ENCODE measurements at places on chromosomes 12 and 14. TPM values are rescaled to one million over a fixed set of nuclear protein-coding genes. Genes with fewer than 3 reads are reported as not detected.

Gene HRK
- not detected for total RNA-seq

DNA sequence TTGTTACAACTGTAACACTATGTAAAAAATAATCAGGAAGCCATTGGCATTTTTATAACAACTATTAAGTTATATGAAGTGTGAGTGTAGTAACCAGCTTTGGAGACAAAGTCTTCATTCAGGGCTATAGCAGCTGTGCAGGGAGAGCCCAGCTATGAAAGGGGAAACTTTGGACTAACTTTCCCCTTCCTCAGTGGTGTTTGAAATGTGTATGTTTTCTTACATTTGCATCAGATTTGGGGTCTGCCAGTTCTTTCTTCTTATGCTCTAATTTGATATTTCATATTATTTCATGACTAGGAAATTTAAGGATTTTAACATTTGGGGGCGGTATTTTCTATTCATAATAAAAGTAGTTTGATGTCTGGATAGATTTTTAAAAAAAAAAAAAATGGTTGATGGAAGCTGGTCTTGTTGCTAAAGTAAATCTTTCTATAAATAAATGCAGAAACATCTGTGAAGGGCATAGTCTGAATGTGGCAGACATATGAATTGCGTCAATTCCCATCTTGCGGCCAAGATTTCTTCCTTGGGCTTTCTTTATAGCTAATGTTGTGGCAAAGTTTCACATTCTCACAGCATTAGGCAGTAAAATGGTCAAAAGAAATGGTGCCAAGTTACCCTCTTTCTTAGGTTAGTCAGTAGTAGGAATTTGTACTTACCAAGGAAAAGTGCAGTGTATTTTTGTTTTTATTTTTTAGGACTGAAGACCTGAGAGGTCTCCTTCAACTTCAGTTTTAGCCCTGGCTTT is 35.6 kb downstream of the RASSF8 start:
- DNase-seq = no peak
- H3K27ac ChIP-seq = no peak overlapping the region
- no peaks in the 10 kb centered on the region for H3K36me3 ChIP-seq
- no peaks in the 10 kb centered on the region for H3K4me1 ChIP-seq
- peaks cover 17% of the 10 kb centered on the region for H3K27me3 ChIP-seq

Gene NANOG
- total RNA-seq = not detected

DNA sequence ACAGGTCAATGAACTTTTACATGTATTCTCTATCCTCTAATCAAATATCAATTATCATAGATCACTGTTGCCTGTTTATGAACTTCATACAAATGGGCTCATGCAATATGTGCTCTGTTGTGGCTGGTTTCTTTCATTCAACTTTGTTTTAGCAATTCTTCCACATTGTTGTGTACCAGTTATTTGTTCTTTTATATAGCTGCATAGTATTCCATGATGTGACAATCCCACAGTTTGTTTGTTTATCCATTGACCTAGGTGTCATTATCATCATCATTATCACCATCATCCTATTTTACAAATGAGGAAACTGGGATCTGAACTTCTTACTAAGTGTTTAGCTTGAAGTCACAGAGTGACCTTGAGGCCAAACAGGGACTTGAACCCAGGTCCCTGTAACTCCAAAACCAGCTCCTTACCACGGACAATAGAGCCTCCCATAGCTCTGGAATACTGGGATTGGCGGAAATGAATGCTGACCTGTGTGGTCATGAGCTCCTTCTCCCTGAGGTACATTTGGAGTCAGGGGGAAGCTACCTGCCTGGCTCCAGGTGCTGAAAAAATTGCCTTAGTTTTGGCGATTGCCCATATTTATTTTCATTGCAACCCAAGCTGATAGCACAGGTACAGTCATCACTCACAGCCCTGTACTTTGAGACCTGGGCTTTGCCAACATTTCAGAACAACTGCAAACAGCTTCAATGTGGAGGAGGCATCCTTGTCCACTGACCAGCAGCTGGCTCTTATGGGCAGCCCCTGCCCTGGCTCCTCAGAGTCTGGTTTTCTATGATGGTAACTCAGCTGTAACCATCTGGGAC is 9.2 kb downstream of the ZFP36L1 start:
- H3K27ac ChIP-seq = no peak overlapping the region
- DNase-seq = no peak
- H3K4me3 ChIP-seq = no peak overlapping the region
- H3K27me3 ChIP-seq = no peaks in the 10 kb centered on the region
- H3K36me3 ChIP-seq = peaks cover 5% of the 10 kb centered on the region
- peaks cover 78% of the 10 kb centered on the region for H3K4me1 ChIP-seq

Gene CTSG
- total RNA-seq = not detected

- no peak for DNase-seq
- no peak overlapping the region for H3K4me3 ChIP-seq
- H3K27me3 ChIP-seq = peaks cover 9% of the 10 kb centered on the region
Observed at GRCh38 chr14:64968651-64969050, 3.5 kb downstream of the RAB15 start.

DNA sequence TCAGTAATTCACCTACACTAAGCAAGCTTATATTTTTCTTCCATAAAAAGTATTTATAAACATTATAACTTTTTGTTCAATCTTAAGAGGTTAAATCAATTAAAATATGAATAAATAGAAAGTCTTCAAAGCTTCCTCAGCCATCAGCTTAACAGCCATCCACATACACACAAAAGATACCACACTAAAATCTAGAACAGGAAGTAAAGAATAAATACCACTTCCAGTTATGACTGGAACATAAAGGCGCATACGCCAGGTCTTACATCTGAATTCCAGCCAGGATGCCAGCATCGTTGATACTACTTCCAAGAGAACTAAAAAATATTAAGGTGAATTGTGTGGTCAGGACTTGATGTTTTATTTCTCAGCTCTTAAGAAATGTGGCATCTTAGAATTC is 17.0 kb downstream of the SIX1 start:
- no peaks in the 10 kb centered on the region for H3K36me3 ChIP-seq
- no peak for DNase-seq
- peaks cover 11% of the 10 kb centered on the region for H3K4me1 ChIP-seq
- no peak overlapping the region for H3K27ac ChIP-seq

- peaks cover 2% of the 10 kb centered on the region for H3K36me3 ChIP-seq
- peaks cover 33% of the 10 kb centered on the region for H3K4me1 ChIP-seq
- peak overlapping the region; percentile 87 for H3K4me3 ChIP-seq
- H3K27ac ChIP-seq = peak overlapping the region; percentile 98
- H3K27me3 ChIP-seq = peaks cover 2% of the 10 kb centered on the region
Observed at GRCh38 chr12:31324845-31325523, 966 bp downstream of the SINHCAF start.

GRCh38 chr12:11954181-11954580 is 116.6 kb upstream of the BCL2L14 start:
- H3K4me3 ChIP-seq = peak overlapping the region; percentile 56
- H3K36me3 ChIP-seq = peaks cover 10% of the 10 kb centered on the region
- DNase-seq = no peak
- peaks cover 32% of the 10 kb centered on the region for H3K27me3 ChIP-seq

DNA sequence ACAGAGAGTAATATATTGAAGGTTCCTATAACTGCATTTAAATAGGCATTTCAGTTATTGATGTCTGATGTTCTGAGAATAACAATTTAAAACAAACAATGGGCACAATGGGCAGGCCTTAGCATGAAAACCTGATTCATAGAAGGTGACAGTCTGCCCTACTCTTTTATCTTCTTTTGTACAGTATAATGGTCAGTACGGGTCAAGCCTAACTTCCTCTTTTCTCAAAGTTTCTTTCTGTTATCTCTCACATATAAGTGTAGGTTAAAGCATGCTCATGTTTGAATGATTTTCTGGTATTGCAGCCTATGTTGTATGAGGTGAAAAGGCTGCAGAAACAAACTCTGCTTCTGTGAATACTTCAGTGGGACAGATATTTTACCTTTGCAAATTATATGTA is 14.2 kb downstream of the FKBP3 start:
- peaks cover 1% of the 10 kb centered on the region for H3K4me1 ChIP-seq
- no peak overlapping the region for H3K4me3 ChIP-seq
- no peaks in the 10 kb centered on the region for H3K27me3 ChIP-seq
- DNase-seq = no peak
- H3K27ac ChIP-seq = no peak overlapping the region

GRCh38 chr12:28569698-28570411 is 379.6 kb downstream of the CCDC91 start:
- no peaks in the 10 kb centered on the region for H3K27me3 ChIP-seq
- DNase-seq = no peak
- no peak overlapping the region for H3K4me3 ChIP-seq
- H3K4me1 ChIP-seq = no peaks in the 10 kb centered on the region
- no peak overlapping the region for H3K27ac ChIP-seq

DNA sequence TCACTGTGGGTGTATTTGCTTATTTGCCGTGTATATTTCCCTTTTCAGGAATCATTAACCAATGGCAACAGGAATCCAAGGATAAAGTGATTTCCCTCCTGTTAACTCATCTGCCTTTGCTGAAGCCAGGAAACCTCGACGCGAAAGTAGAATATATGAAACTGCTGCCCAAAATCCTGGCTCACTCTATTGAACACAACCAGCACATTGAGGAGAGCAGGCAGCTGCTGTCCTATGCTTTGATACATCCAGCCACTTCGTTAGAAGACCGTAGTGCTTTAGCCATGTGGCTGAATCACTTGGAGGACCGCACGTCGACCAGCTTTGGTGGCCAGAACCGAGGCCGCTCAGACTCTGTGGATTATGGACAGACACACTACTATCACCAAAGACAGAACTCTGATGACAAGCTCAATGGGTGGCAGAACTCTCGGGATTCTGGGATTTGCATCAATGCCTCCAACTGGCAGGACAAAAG is 135.1 kb downstream of the SAMD4A start:
- H3K36me3 ChIP-seq = peaks cover 2% of the 10 kb centered on the region
- peaks cover 35% of the 10 kb centered on the region for H3K27me3 ChIP-seq
- DNase-seq = no peak
- H3K4me1 ChIP-seq = peaks cover 11% of the 10 kb centered on the region
- no peak overlapping the region for H3K27ac ChIP-seq

Gene EXOC3L4
- total RNA-seq = not detected

DNA sequence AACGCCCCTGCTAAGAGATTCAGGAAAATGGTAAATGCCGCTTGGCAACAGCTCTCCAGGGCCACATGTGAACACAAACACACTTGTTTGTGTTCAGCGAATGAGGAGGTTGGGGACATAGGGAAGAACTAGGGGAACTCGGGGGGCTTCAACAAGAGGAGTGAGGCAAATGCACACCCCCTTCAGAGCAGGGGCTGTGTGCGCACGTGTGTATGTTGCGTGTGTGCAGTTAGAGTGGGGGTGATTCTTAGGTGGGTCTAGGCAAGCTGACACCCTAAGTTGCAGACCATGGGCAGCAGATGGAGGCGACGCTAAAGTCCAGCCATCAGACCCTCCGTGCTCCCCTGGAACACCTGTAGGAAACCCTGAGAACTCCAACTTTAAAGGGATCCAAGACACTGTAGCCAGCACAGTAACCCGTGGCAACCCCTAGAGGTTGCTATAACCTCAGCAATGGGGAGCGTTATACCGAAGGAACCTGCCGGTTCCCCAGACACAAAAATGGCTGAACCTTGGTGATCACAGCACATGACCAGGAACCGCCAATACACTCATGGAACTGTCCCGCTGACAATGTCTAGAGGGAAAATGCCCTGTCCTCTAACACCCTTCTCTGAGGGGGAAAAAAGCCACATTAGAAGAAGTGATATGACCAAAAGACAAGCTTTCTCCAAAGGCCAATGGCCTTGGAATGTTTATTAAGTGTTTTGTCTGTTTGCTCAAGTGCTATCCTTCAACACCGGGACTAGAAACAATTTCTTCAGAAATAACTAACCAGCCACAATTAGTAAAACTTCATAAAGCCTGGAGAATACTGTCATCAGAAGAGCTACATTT is 86.5 kb upstream of the CEP83 start:
- H3K4me3 ChIP-seq = no peak overlapping the region
- DNase-seq = no peak
- H3K4me1 ChIP-seq = peaks cover 5% of the 10 kb centered on the region
- peaks cover 6% of the 10 kb centered on the region for H3K36me3 ChIP-seq
- no peak overlapping the region for H3K27ac ChIP-seq

- no peaks in the 10 kb centered on the region for H3K27me3 ChIP-seq
- no peaks in the 10 kb centered on the region for H3K36me3 ChIP-seq
- H3K4me3 ChIP-seq = no peak overlapping the region
- H3K27ac ChIP-seq = no peak overlapping the region
- DNase-seq = no peak
Observed at GRCh38 chr14:104515059-104515810, 64.3 kb upstream of the C14orf180 start.

Gene GPR84
- 0.65 TPM for total RNA-seq

DNA sequence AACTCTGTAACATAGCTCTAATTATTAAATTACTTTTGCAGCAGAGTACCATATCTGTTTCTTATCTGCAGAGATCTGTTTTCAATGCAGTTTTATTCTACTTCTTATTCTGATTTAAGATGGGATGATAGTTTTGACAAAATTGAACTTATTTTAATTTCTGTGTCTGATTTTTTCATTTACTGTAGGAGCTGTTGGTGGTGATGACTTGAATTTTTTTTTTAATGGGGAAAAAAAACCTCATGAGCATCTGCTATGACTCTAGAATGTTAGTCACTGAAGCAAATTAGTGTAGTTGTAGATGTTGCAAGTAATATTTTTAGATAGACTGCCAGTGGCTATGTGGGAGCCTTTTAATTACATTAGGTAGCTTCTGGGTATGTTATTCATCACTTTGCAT is 23.4 kb downstream of the DNM1L start:
- H3K27ac ChIP-seq = no peak overlapping the region
- DNase-seq = no peak
- no peaks in the 10 kb centered on the region for H3K27me3 ChIP-seq
- peaks cover 2% of the 10 kb centered on the region for H3K36me3 ChIP-seq

Gene ITGA7
- 4.2 TPM for total RNA-seq

Gene BCL11B
- total RNA-seq = 99.5 TPM

- H3K27ac ChIP-seq = peak overlapping the region; percentile 84
- H3K27me3 ChIP-seq = peaks cover 2% of the 10 kb centered on the region
- no peak for DNase-seq
Observed at GRCh38 chr12:118377021-118377883, 897 bp downstream of the SUDS3 start.
